ENCODE measurements at places on chromosomes 3 and 15.
A peak's percentile ranks its signal among the peaks of the same experiment; 100 is the strongest.

DNA sequence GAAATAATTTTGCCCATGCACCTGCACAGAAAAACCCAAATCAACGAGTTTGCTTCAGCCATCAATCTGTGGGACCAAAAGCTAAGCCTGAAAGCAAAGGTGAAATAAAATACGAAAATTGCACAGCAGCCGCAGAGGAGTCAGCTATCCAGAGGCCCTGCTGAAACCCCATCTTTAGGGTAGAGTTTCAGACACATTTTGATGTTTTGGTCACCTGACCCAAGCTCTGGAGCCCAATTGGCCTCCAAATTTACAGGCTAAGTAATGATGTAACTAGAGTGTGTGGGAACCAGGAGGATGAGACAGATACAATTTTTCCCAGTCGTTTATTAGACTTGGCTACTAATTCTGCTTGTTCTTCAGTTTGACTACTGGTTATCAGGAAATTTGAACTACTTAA lies 308.6 kb upstream of the ATP11B start:
- DNase-seq, result no peak

- no peak for DNase-seq
Observed at GRCh38 chr15:50280271-50280670, 14.7 kb upstream of the HDC start.

GRCh38 chr3:47571391-47572175 lies 7.1 kb downstream of the CSPG5 start:
- DNase-seq, result no peak

DNA sequence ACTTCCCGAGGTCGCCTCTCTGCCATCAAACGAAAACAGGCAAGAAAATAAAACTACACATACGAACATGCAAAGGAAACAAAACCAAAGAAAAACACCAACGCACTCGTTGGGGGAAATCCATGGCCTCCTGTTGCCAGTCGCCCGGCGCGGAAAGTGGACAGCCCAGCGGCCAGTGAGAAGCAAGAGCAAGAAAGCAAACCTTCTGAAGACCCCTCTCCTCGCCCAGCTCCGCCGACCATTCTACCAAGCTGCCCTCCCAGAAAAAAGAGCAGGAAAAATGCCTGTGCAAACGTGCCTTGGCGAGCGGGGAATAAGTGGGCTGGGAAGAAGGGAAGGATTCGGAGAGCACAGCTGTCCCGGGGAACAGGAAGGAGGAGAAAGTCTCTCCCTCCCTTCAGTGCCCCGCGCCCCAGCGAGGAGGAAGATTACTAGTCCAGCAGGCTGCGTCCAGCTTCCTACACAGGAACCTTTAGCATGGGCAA lies 802 bp upstream of the NECTIN3 start:
- DNase-seq, result no peak

GRCh38 chr3:43389388-43390254 lies 103.3 kb downstream of the SNRK start:
- peak; percentile 52 for DNase-seq

GRCh38 chr15:67945951-67946700 lies 106.3 kb upstream of the RNU6-1 start:
- no peak for DNase-seq

GRCh38 chr15:79209116-79209515 lies 73.4 kb upstream of the ANKRD34C start:
- DNase-seq, result no peak

GRCh38 chr3:126472277-126473006 lies 3.2 kb downstream of the ZXDC start:
- no peak for DNase-seq

DNA sequence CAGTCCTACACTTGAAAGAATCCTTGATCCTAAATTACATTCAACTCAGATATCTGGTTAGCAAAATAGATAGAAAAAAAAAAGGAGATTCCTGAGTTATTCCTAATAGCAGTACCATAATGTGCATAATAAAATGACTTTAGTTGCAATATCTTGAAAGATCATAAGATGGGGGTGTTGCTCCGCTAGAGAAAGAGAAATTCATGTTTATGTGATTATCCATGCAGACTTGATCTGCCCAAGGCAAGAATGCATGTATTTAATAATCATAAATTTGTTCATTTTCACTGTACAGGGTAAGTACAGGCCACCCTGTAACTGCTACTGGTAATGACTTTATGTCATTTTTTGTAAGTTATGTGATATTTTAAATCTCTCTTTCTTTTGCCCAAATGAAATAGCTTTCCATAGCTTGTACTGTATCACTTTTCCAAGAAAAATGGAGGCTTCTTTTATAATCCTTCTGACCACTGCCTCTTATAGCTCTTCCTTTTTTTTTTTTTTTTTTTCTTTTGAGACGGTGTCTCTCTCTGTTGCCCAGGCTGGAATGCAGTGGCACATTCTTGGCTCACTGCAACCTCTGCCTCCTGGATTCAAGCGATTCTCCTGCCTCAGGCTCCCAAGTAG lies 84.6 kb downstream of the HCN4 start:
- DNase-seq, result no peak

GRCh38 chr15:77865701-77866100 lies 211.8 kb downstream of the TBC1D2B start:
- no peak for DNase-seq

DNA sequence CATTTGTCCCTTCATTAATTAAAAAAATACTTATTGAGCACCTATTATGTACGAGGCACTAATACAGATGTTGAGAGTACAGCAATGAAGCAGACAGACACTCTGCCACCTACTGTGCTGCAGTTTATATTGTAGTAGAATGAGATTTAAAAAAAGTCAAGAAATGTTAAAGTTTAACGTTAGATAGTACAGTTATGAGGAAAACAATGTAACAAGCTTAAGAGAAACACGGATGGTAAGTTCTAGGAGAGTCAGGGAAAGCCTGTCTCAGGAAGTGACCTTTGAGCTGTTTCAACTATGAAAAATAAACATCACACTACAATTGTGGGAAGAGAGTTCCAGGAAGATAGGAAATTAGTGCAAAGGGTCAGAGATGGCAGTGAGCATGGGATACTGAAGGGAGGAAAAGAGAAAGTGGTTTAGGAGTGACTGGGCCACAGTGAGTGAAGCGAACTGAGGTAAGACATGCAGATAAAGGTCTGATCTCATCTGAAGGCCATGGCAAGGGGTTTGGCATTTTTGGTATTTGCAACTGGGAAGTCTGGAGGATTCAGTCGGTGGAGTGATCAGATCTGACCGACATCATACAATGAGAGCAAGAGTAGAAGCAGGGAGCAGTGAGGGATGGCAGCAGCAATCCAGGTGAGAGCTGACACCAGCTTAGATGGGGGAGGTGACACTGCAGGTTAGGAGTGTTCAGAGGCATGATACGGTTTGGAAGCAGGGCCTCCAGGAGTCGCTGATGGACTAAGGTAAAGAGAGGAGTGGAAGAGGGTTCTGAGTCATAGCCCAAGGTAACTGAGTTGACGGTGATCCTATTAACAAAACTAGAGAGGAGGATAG lies 28.5 kb downstream of the PLSCR4 start:
- DNase-seq, result no peak

- DNase-seq, result no peak
Observed at GRCh38 chr15:85531083-85531482, 150.7 kb downstream of the AKAP13 start.

DNA sequence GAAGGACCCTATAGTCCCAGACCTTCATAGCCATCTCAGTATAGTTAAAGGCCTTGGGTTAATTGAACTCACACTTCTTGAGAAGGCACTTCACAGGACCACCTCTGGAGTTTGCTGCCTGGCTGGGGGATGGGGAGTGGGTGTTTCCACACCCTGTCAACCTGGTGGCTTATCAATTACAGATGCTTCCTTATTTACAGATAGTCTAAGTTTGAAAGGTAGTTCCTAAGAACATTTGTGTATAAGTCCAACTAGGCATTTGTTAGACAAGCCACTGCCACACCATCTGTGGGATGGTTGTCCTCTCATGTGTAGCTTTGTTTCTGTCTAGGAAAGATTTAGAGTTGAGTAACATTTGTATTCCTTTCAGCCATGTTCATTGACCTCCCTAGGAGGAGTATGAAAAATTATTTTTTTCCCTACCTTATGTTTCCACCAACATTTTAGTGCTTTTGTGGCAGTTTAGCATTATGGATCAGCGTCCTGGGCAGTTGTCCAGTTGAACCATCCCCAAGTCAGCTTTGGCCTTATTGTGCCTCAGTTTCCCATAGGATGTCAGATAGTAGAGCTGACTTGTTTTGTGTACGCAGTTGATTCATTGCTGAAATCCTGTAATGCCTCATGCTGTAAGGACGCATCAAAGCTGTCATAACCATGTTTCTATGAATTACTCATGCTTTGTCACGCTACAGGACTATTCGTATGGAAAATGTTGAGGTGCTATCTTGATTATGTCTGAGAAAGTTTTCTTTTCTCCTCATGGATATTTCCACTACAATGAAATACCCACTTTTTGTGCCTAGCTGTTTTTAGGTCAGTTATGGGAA lies 21.2 kb upstream of the SIAH2 start:
- DNase-seq, result no peak

DNA sequence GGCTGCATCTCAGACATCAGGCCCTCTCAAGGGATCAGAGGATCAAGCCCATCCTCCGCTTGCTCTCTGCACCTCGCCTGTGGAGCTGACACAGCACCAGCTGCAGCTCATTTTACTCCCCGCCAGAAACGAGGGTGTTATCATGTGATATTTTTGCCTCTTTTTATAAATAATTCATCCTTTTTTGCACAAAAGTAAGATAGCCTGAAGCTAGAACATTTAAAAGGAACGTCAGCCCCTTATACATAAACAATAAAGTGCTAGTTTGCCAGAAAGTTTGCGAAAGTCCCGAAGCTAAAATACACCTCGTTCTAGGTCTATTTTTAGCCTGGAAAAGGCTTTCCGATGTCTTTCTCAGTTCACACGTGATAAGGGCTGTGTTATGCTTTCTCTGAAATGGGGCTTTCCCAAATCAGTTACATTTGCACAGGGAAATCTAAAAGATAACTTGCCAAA lies 9.6 kb upstream of the FAM174B start:
- DNase-seq, result no peak

DNA sequence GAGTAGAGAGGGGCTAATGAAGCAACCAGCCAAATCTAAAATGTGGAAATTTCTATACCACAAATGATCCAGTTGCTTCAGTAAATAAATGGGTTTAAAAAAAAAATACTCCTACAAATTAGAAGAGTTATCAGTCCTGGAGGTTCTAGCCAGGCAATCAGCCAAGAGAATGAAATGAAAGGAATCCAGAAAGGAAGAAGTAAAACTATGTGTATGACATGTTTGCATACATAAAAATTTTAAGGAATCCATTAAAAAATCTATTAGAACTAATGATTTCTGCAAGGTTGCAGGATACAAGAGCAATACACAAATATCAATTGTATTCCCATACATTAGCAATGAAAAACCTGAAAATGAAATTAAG lies 9.6 kb downstream of the MESP2 start:
- no peak for DNase-seq

DNA sequence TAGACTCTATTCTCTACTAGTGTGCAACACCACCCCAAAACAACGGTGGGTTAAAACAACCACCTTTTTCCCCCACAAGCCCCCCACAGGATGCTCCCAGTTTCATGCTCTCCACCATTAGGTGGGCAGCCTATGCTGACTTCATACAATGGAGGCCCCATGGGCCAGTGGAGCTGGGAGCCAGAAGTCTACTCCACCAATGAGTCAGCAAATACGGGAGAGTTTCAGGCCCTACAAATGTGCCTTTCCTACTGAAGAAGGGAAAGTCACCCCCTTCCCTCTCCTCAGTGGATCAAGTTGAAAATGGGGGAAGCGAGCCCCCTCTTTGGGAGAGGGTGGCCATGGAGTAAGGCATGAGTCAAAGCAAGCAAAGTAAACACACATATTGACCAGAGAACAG lies 278.6 kb downstream of the NTRK3 start:
- DNase-seq, result no peak

- no peak for DNase-seq
Observed at GRCh38 chr3:186247821-186248814, 113.9 kb downstream of the DGKG start.

DNA sequence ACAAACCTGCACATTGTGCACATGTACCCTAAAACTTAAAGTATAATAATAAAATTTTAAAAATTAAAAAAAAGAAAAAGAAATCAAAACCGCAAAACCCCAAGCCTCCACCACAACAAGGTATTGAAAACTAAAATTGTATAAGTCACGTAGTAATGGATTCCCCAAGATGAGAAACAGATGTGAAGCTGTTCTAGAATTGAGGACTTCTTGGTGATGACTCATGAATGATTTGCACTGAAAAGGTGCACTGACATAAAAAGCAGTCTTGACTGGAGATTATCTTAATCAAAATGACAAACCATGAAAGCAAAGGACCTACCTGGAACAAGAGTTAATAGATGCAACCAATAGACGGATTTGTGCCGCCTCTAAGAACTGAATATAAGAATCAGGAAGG lies 225.8 kb downstream of the MYRIP start:
- no peak for DNase-seq

DNA sequence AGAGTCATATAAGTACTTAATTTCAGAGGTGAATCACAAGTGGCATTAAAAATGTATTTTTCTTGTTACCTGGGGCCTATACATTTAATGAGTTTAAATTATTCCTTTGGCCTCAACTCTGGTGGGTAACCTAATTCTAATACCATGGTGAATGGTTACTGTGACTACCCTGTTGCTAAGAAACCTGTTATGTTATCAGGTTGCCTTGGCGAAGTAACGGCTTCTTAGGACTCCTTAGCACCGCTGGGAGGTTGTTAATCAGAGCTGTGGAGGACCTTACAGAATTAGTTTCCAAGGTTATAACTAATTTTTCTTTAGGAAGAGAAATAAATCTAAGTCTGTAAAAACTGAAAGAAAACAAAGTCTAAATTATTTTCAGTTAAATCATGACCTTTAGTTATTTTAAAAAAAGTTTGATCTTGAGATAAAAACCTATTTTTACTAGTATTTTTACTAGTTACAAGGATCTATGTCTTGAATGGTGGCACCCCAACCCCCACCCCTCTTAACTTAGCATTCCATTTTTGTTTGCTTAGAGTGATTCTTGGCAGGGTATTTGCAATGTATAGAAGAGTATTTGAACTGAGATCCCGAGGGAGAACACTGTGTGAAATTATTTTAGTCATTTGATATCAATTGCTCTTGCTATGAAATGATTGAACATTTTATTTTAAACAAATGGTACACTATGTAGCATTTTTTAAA lies 155.5 kb downstream of the FNDC3B start:
- DNase-seq, result no peak

DNA sequence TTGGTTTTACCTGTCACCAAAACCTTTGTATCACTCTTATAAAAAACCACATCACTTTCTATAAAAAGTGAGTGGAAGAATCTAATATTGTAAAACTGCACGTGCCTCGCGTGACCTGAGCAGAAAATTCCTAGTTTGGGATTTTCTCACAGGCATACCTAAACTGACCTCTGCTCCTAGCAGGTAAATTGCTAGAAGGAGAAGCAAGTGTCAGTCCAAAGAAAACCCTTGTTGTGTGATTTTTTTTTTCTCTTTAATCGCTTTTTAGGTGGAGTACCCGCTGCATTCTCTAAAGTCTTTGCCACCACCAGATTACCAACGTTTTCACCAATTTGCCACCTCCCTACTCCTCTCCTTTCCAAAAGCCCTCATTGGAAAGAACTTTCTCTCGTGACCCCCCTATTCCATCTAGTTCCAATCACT lies 534 bp upstream of the UBE2E1 start:
- no peak for DNase-seq

GRCh38 chr3:172262991-172263608 lies 185.2 kb downstream of the GHSR start:
- DNase-seq, result no peak
